ENCODE measurements at places on chromosomes 2 and 18. TPM values are rescaled to one million over a fixed set of nuclear protein-coding genes. Genes with fewer than 3 reads are reported as not detected.
A peak's percentile ranks its signal among the peaks of the same experiment; 100 is the strongest.

DNA sequence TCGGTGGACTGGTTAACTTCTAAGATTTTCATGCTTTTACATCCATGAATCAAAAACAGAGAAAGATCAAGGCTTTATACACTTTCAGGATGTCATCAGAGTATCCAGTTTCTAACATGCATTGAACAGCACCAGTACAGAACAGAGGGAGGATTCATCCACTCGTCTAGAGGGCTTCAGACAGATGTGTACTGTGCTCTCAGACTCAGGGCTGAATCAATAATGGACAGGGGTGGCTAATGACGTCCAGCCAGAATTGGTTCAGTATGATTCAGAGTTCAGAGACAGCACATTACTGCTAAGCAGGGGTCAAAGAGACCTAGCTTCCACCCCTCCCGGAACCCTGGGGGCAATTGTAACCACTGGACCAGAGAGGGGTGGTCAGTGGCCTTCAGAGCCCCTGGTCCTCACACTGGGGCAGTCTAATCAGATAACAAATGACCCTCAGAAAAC lies 37.3 kb downstream of the RNU4ATAC start:
- H3K36me3 ChIP-seq, result no peaks in the 10 kb centered on the region
- H3K27ac ChIP-seq, result no peak overlapping the region
- no peak for DNase-seq
- no peaks in the 10 kb centered on the region for H3K4me1 ChIP-seq

GRCh38 chr18:22417496-22418188 lies at the start of gene CTAGE1:
Gene CTAGE1, minus strand, starts transcription at chr18:22417915. Its CDS starts 104 bp downstream, at chr18:22417811.
- no peak for DNase-seq
- no peaks in the 10 kb centered on the region for H3K4me1 ChIP-seq
- H3K27ac ChIP-seq, result no peak within 1 kb of the TSS
- no peaks in the 10 kb centered on the region for H3K27me3 ChIP-seq
- no peak within 1 kb of the TSS for H3K4me3 ChIP-seq
- no peaks in the 10 kb centered on the region for H3K36me3 ChIP-seq

- no peaks in the 10 kb centered on the region for H3K27me3 ChIP-seq
- no peak overlapping the region for H3K4me3 ChIP-seq
- DNase-seq, result peak; percentile 26
Observed at GRCh38 chr18:63511285-63511684, 30.9 kb upstream of the SERPINB12 start.

DNA sequence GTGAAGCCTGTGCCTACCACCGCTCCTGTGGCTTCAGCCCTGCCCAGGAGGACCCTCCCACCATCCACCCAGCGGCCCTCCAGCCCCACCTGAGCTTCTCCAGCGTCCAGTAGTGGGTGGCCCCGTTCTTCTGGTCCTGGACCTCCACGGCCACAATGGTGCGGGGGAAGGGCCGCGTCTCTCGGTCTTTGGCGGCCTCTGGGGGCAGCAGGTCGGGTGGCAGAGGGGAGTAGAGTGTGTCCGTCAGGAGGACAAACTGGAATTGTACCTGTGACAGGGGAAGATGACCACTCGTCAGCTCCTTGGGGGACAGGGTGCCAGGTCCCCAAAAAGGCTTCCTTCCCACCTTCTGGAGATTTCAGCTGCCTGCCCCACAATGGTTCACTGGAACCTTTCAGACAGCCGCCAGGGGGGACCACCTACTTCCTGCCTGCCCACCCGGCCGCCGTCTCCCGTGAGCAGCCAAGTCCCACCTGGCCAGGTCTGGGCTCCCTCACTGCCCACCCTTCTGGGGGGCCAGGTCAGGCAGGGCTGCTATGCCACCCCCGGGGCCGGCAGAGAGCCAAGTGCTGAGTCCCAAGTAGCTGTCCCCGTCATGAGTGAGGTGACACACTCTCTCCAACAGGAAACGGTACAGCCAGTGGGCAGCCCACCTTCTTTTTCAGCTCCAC lies 59.3 kb downstream of the KIF1A start:
- DNase-seq, result no peak
- no peak overlapping the region for H3K4me3 ChIP-seq
- H3K36me3 ChIP-seq, result no peaks in the 10 kb centered on the region
- no peaks in the 10 kb centered on the region for H3K27me3 ChIP-seq
- no peaks in the 10 kb centered on the region for H3K4me1 ChIP-seq

DNA sequence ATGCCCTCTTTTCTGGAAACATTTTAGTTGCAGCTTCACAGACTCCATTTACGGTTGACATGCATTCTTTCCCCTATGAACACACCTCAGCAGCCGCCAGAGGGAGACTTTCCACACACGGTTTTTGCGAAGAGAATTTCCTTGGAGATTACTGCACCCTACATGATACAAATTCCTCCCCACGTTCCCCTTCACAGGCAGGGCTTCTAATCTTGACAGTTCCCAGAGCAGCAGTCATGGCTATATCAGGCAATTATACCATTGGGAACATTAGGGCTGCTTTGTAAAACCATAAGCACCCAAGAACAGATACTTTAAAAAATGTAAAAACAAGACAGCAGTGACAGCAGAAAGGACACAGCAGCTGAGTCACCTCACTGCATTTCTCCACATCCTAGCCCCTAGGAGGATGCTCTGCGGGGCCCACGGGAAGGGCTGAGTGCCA lies 253.8 kb downstream of the TGIF1 start:
- H3K27me3 ChIP-seq, result no peaks in the 10 kb centered on the region
- H3K27ac ChIP-seq, result no peak overlapping the region
- peak; percentile 76 for DNase-seq
- no peak overlapping the region for H3K4me3 ChIP-seq
- no peaks in the 10 kb centered on the region for H3K36me3 ChIP-seq
- no peaks in the 10 kb centered on the region for H3K4me1 ChIP-seq

Gene GPR45
- not detected for total RNA-seq

Gene MROH2A
- not detected for total RNA-seq

DNA sequence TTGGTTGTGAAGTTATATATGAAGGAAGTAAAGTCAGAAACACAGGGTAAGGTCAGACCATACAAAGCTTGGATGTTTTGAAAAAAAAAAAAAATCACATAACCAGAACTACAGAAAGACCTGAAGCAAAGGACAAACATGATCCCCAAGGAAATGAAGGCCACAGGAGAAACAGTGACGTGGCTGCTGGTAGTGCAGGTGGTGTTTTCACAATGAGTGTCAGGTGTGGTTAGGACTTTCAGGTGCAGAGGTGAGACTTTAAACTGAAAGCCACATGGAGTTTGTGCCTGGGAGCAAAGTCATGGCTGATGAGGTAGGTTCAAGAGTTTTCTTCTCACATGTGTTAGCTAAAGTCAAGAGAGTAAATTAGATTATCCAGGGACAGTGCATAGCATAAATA lies 270.7 kb downstream of the PIEZO2 start:
- H3K4me3 ChIP-seq, result no peak overlapping the region
- no peak for DNase-seq

GRCh38 chr18:74511823-74512222 lies 15.7 kb downstream of the CNDP2 start:
- no peak overlapping the region for H3K4me3 ChIP-seq
- H3K27me3 ChIP-seq, result no peaks in the 10 kb centered on the region
- peaks cover 1% of the 10 kb centered on the region for H3K36me3 ChIP-seq
- no peak overlapping the region for H3K27ac ChIP-seq

Gene DQX1
- total RNA-seq, result 0.50 TPM

DNA sequence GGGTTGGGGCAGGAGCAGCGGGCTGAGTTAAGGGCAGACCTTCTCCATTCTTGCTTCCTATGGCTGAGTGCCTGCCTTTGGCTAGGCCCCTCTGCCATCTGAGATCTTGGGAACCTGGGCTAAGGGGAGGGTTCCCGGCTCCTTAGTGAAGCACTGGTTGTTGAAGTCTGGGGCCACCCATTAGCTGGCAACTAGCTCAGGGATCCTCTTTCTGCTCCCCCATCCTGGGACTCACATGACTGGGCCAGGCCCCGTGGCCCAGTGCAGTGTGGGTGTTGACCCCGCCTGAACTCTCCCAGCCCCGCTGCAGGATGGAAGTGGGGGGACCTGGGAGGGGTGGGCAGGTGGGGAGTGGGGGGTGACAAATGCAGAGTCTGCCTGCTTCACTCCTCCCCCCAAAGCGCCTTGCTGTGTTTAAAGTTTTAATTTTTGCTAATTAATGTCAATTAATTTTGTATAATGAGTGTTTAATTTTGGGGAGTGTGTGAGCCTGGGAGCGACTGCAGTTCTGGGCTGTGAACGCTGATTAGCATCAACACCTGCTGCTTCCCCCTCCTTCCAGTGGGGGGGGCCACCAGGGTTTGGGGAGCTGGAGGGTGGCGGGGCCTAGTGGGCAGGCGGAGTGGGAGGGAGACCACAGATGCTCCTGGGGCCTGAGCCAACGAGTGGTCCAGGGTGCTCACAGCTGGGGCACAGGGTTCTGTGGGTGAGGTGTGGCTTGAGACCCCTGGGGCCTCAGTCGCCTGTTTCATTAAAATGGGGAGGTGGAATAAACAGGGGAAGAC lies 55.2 kb downstream of the EMX1 start:
- H3K36me3 ChIP-seq, result no peaks in the 10 kb centered on the region
- no peak for DNase-seq
- no peak overlapping the region for H3K4me3 ChIP-seq
- no peaks in the 10 kb centered on the region for H3K27me3 ChIP-seq
- H3K27ac ChIP-seq, result no peak overlapping the region

GRCh38 chr2:158644139-158644538 lies 151.0 kb upstream of the DAPL1 start:
- DNase-seq, result no peak
- H3K4me3 ChIP-seq, result no peak overlapping the region
- no peaks in the 10 kb centered on the region for H3K27me3 ChIP-seq
- no peak overlapping the region for H3K27ac ChIP-seq
- H3K36me3 ChIP-seq, result peaks cover 1% of the 10 kb centered on the region

DNA sequence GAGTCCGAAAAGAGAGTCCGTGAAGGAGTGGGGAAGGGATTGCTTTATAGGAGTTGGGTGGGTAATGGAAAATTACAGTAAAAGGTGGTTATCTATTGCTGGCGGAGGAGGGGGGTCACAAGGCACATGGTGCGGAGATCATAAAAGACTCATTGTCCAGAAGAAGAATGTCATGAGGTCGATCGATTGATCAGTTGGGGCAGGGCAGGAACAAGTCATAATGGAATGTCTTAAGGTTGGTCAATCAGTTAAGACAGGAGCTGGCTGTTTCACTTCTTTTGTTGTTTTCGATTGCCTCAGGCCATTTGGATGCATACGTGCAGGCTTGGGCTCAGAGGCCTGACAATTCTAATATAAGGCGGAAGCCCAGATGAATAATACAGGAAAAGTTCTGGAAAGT lies 473.0 kb upstream of the TNP1 start:
- H3K27me3 ChIP-seq, result no peaks in the 10 kb centered on the region
- H3K4me1 ChIP-seq, result peaks cover 25% of the 10 kb centered on the region
- no peak for DNase-seq
- H3K27ac ChIP-seq, result peak overlapping the region; percentile 78
- no peak overlapping the region for H3K4me3 ChIP-seq

GRCh38 chr18:21191596-21192307 lies 50.3 kb upstream of the GREB1L start:
- H3K27ac ChIP-seq, result no peak overlapping the region
- peak; percentile 75 for DNase-seq
- H3K27me3 ChIP-seq, result no peaks in the 10 kb centered on the region
- no peaks in the 10 kb centered on the region for H3K36me3 ChIP-seq
- no peaks in the 10 kb centered on the region for H3K4me1 ChIP-seq

Gene ATAD2B
- total RNA-seq, result 28.9 TPM

GRCh38 chr2:217286833-217287232 lies 427.0 kb upstream of the TNP1 start:
- no peak overlapping the region for H3K4me3 ChIP-seq
- peaks cover 34% of the 10 kb centered on the region for H3K4me1 ChIP-seq
- DNase-seq, result no peak
- H3K27me3 ChIP-seq, result no peaks in the 10 kb centered on the region
- H3K36me3 ChIP-seq, result no peaks in the 10 kb centered on the region

DNA sequence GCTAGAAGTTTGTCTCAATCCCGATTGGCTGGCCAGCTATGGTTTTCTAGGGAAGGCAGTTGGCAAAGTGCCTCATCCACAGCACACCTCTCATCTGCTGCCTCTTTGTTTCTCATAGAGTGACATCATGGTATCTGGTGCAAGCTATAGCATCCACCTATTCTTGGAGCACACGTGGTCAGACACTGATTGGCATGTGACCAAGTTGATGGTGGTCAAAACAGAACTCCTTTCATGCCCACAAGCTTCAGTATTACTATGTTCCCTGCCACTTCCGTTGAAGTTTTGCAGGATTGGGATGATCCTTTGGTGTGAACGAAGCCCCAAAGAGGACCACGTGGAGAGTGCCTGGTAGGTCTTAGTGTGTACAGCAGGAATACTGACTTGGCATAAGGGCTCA lies 28.8 kb downstream of the TTC32 start:
- no peaks in the 10 kb centered on the region for H3K27me3 ChIP-seq
- H3K36me3 ChIP-seq, result no peaks in the 10 kb centered on the region
- DNase-seq, result no peak
- no peaks in the 10 kb centered on the region for H3K4me1 ChIP-seq
- H3K4me3 ChIP-seq, result no peak overlapping the region
- H3K27ac ChIP-seq, result no peak overlapping the region

Gene GDF7
- 1.7 TPM for total RNA-seq

DNA sequence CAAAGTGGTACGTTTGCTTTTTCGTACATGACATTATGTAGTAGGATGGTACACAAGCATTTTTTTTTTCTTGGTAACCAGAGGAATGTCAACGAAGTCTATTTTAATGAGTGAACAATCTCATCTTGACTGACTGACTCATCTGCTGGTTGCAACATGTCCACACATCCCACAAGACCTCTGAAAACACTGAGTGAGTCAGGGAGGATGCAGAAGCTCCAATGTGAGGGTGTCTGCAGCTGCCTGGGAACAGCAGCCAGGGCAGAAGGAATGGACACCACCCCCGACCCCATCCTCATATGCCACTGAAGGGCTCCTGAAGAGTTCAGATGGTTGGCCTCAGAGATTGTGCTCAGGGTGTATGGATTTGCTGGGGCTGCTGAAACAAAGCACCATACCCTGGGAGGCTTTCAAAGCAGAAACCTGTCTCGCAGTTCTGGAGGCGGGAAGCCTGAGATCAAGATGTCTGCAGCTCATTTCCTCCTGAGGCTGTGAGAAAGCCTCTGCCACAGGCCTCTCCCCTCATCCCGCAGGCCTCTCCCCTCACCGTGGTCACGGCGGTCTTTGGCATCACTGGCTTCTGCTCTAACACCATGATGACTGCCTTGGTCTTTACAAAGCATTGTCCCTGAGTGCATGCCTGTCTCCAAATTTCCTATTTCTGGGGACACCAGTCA lies 124.6 kb downstream of the LRATD1 start:
- no peaks in the 10 kb centered on the region for H3K36me3 ChIP-seq
- H3K4me3 ChIP-seq, result no peak overlapping the region
- no peaks in the 10 kb centered on the region for H3K27me3 ChIP-seq
- DNase-seq, result no peak
- no peak overlapping the region for H3K27ac ChIP-seq

- H3K4me1 ChIP-seq, result no peaks in the 10 kb centered on the region
- no peak overlapping the region for H3K27ac ChIP-seq
- H3K4me3 ChIP-seq, result no peak overlapping the region
Observed at GRCh38 chr2:43269706-43270105, 43.3 kb upstream of the ZFP36L2 start.

GRCh38 chr18:77131652-77132368 lies 773 bp downstream of the MBP start:
- H3K4me3 ChIP-seq, result peak overlapping the region; percentile 48
- no peaks in the 10 kb centered on the region for H3K4me1 ChIP-seq
- H3K27ac ChIP-seq, result no peak overlapping the region
- DNase-seq, result peak; percentile 40
- H3K27me3 ChIP-seq, result no peaks in the 10 kb centered on the region

Gene ZNF804A
- not detected for total RNA-seq

- H3K4me3 ChIP-seq, result no peak overlapping the region
- H3K4me1 ChIP-seq, result peaks cover 40% of the 10 kb centered on the region
- H3K27ac ChIP-seq, result no peak overlapping the region
Observed at GRCh38 chr2:65357959-65358294, 74.5 kb downstream of the SPRED2 start.

Gene HK2
- total RNA-seq, result 22.6 TPM

Gene RPRM
- not detected for total RNA-seq
